ENCODE measurements at places on chromosomes 6 and 20. TPM values are rescaled to one million over a fixed set of nuclear protein-coding genes. Genes with fewer than 3 reads are reported as not detected.

Gene SAMD5
- 0.65 TPM for total RNA-seq

Gene ULBP1
- 0.88 TPM for total RNA-seq

Gene MAFB
- total RNA-seq, result 0.39 TPM

Gene FAM209B
- not detected for total RNA-seq

Gene ADIG
- total RNA-seq, result not detected

Gene SH3BGRL2
- total RNA-seq, result 8.0 TPM
